EH (cell line): ENCODE measurements at places on chromosomes 2 and 18.

- DNase-seq, result no peak
Observed at GRCh38 chr18:7190547-7191156, 40.2 kb upstream of the LRRC30 start.

DNA sequence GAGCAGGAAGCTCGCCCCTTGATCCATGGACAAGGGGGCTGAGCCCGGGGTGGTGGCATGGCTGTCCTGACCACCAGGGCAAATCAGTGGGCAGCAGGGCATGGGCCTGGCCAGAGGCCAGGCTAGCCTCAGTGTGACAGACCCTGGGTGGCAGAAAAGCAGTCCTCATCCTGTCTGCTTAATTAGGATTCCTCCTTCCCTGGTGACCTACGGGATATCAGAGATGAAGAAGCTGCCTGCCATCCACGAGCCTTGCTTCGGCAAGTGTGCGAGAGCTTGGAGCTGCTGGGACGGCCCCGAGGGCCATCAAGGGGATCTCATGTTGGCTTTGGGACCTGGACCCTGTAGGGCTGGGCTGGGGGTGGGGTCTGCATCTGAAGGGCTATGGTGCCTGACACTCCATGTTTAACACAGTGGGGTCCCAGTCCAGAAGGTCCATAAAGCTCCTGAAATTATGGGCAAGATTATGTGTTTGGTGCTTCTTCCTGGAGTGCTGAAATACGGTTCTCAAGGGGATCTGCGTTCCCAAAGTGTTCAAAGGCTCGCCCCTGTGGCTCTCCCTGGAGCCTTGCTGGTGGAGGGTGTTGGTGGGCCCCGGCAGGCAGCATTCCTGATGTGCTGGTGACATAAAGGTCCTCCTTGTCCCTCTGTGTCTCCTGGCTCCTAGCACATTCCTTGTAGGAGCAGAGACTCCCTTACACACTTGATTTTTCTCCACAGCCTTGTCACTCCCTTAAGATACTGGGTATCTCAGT is 52.6 kb downstream of the KCNIP3 start:
- no peak for DNase-seq

DNA sequence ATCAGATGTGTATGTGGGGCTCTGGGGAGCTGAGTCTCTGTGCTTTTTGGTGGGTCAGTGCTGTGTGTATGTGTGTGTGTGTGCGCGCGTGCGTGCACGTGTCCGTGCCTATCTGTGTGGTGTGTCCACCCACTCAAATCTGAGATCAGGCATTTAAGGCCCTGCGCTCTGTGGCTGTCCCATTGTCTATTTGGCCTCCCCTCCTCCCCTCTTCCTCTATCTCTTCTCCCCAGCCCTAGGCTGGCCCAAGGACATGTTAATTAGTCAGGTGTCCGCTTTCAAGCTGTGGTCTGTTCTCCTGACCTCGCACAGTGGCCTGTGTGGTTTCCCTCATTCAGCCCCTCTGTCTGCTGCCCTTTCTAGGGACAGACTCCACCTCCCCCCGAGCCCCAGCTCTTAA is 136.4 kb downstream of the DYSF start:
- DNase-seq, result no peak

GRCh38 chr2:137999273-137999672 is 35.0 kb downstream of the HNMT start:
- DNase-seq, result no peak

DNA sequence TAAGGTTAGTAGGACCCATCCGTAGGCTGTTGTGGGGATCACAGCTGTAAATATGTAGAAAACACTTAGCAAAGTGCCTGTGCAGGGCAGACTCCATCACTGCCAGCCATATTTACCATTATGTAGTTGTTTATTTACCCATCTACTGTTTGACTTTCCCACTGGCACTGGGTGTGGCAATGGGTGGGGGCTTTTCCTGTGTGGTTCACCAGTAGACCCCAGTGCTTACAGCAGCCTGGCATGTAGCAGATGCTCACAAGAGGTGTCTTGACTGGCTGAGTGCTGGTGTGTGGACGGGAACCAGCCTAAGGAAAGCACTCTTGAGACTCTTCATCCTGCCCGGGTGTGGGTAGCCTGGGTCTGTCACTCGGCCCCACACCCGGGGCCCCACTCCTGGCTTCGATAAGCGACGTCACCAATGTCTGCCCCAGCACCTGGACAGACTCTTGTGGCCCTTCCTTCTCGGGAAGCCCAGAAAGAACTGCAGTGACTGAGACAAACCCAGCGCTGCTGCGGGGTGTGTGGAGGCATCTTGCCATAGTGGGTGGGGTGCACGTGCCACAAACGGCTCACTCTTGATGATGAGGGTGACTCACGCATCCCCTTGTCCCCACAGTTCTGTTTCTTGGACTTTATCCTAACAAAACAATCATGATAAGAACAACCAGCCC is 78.3 kb downstream of the HDAC4 start:
- peak; percentile 85 for DNase-seq

GRCh38 chr18:11412811-11413210 is 196.6 kb upstream of the SLC35G4 start:
- no peak for DNase-seq

DNA sequence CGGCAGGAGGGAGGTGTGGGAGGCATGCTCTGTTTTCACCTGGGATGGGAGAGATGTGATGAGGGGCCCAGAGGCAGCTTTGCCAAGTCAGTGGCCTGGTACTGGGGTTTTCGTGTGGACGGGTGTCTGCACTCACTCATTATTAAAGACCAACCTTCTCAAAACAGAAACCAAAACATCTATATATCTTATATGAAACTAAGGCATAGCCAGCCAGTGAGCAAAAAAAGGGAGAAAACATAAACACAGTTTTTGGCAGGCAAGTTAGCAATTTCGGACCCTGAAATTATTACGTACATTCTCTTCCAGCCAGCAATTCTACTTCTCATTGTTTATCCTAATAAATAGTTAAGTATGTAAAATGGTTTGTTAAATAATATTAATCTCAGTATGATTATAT is 181.1 kb upstream of the SMAD2 start:
- no peak for DNase-seq

- no peak for DNase-seq
Observed at GRCh38 chr18:58027341-58027740, 16.7 kb upstream of the NEDD4L start.

- no peak for DNase-seq
Observed at GRCh38 chr2:1674276-1674675, 70.0 kb downstream of the PXDN start.
